ENCODE measurements at places on chromosomes 3 and 15.

GRCh38 chr3:99620077-99620767 lies 18.2 kb upstream of the COL8A1 start:
- no peak for DNase-seq

GRCh38 chr3:98592345-98592935 lies 971 bp downstream of the CPOX start:
- no peak for DNase-seq

DNA sequence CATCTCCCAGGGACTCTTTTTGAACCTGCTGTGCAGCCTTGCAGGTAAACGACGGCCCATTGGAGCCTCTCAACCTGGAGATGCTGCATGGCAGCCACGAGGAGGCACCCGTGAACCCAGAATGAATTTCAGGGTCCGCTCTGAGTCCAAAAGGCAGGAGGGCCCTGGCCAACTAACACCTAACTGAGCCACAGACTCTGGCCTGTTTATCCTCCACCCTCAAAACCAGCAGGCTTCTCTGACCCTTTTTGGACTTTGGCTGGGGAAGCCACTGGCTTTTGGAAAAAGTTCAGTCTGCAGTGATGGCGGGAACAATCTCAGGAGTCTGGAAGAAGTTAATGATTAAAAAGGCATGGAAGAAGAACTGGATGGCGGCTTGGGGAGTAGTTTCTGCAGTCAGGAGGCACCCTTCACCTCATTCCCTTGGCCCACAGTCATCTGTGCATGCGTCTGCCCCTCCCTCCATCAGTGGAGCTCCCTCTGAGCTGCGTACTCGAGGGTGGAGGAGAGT lies 4.1 kb downstream of the PXYLP1 start:
- DNase-seq = no peak

DNA sequence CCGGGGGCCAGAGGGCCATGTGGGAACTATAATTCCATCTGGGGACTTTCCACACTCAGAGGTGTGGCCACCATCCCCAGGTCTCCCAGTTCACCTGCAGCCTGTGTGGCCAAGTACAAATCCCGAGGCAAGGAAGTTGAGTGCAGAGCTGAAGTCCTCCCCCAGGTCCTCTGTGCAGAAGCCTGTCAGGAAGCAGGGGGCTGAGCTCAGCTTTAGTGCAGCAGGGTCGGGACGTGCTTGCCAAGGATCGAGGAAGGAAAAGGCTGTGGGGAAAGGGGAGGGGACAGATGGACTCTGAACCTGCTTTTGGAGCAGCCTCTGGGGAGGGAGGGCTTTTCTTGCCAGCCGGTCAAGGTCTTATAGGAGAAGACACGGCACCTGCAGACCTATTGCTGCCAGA lies 67.7 kb downstream of the CHRNA7 start:
- DNase-seq = no peak

DNA sequence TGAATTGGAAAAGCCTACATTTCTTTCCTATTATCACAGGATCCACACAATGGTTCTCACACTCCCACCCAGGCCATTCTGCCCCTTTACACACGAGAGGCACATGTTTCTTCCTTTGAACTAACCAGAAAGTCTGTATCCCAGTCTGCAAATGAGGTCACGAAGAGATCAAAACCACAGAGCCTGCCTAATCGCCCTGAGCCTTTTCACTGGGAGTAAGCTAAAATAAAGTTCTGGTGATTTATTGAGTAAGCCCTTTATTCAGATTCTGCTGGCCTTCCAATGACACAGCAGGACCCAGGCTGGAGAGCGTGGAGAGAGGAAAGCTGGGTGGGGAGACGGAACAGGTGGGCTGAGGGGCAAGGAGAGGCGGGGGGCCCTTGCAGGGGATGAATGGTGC lies 78.7 kb downstream of the ATP1B3 start:
- no peak for DNase-seq

DNA sequence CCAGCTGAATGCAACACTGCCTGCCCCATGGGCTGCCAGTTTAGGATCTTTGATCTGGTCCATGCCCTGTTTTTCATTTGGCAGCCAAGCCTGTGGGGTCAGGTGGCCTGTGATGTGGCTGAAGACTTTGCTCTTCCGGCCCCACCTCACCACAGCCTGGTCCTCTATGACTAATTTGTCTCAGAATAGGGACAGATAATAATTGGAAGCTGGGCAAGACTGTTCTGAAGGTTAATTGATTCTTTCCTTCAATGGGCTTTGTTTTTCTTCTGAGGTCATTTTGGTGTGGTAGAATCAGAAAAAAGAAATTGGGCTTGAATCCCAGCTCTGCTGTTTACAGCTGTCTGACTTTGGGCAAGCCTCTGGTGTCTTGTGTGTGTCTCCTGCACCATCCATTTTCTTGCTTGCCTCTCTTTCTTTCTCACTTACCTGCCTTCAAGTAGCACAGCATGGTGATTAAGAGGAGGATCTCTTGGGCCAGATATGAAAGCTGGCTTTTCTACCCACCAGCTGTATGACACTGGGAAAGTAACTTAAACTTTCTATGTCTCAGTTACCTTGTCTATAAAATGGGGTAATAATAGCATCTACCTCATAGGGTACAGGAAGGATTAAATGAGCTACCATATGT lies 24.2 kb downstream of the ABHD2 start:
- DNase-seq = no peak

GRCh38 chr3:104933972-104934371 lies 432.7 kb upstream of the ALCAM start:
- DNase-seq = no peak

DNA sequence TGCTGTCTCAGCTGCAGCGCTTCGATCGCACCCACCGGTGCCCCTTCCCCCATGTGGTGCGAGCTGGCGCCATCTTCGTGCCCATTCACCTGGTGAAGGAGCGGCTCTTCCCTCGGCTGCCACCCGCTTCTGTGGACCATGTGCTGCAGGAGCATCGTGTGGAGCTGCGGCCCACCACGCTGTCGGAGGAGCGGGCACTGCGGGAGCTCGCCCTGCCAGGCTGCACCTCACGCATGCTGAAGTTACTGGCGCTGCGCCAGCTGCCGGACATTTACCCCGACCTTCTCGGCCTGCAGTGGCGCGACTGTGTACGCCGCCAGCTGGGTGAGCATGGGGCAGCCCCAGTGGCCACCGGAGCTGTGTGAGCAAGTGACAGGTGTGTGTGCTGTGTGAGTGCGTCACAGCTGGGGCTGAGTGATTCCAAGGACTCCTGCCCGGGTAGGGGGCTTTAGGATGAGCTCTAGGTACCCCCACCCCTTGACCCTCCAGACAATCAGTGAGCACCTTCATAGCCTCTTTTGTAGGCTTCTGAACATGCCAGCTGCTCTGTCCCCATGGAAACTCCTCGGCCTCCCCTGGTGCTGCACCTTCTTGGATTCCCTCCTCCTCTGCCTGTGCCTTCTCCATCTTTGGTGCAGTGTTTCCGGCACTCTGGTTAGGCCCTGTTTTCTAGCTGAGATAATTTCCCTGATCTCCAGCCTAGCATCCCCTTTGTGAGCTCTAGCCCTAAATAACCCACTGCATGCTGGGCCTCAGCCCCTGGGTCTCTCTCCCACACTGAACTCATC lies 7.0 kb downstream of the C15orf39 start:
- no peak for DNase-seq

- no peak for DNase-seq
Observed at GRCh38 chr3:187665764-187666402, 4.3 kb downstream of the SST start.

- no peak for DNase-seq
Observed at GRCh38 chr15:37058316-37058985, 41.9 kb downstream of the MEIS2 start.

- no peak for DNase-seq
Observed at GRCh38 chr3:66620296-66620695, 119.5 kb upstream of the LRIG1 start.

DNA sequence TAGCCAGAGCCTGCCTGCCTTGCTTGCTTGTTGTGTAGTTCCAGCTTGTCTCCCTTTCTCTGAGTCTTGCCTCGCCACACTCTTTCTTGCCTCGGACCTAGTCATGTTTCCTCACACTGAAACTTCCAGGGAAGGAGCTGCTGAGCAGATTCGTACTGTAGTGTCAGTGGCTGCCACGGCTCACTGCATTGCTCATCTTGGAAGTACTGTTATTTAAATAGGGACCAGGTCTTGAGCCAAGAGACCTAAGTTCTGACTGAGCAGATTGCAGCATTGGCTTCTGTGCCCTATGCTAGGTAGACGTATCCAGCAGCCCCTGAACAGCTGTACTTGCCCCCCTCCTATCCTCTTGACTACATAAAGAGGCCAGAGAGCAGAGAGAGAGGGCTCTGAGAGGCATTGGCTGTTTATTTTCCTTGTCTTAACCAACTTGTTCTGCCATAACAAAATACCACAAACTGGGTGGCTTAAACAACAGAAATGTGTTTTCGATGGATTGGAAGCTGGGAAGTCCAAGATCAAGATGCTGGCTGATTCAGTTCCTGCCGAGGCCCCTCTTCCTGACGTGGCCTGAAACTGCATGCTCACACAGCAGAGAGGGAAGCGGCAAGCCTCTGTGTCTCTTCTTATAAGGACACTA lies 5.8 kb upstream of the RARRES1 start:
- no peak for DNase-seq

- DNase-seq = no peak
Observed at GRCh38 chr15:69068157-69068556, 53.7 kb downstream of the NOX5 start.

GRCh38 chr3:49647741-49648140 lies 26.4 kb upstream of the APEH start:
- DNase-seq = no peak

DNA sequence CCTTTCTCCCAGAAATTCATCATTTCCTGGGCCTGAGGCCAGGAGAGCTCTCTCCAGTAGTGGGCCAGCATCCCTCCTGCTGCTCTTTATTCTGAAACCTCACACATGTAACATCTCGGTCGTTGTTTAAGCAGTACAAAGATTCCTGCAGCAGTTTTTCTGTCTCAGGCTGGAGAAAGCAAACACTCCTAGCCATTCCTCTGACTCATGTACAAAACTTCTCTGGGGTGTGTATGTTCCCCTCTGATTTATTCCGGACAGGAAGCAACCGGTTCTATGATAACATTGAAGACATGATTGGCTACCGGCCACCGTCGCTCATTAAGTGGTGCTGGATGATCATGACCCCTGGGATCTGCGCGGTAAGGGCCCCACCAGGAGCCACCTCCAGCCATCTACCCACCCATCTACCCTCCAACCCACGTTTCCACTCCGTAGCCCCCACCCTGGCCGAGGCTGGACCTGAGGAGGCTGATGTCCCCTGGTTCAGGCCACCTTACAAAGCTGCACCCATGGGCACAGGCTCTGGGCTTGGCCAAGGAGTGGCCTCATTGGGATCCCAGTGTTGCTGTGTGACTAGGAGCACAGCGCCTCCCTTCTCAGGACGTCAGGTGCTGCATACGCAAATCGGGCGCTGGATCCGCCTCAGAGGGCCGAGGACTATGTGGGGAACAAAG lies 58.6 kb upstream of the SLC6A1 start:
- peak; percentile 49 for DNase-seq

- DNase-seq = no peak
Observed at GRCh38 chr3:162770551-162770950, 1273.9 kb downstream of the OTOL1 start.

- DNase-seq = no peak
Observed at GRCh38 chr3:11199902-11200845, 45.9 kb downstream of the HRH1 start.

DNA sequence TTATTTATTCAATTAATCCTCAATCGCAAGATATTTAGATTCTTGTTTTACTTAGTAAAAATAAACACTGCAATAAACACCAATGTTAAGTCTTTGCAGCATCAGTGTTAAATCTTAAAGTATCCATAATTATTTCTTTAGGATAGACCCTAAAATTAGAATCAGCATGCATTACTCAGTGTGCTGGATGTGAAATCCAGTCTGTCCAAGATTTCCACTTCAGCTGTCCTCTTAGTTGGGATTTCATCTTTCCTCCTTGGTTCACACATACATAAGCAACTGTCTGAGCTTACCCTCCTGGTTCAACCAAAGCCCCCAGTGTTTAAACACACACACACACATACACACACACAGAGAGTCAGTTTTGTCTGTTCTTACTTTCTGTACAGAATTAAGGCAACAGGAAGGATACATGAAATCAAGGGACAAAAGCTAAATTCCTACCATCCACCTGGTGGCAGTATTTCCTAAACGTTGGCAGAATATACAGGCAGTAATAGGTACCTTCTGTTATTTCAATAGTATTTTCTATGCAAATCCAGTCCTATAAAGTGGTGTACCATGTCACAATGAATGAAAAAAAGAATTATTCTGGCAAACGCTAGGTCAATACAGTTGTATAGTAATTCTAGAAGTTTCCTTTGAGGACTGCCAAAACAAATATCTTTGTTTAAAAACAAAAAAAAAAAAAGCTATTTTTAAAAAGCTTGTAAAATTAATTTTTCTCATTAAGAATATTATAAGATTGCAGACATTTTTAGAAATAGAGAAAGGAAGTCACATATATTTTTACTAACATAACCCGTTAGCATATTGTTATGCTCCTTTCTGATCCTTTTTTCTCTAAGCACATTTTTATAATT lies 27.3 kb upstream of the DMXL2 start:
- peak; percentile 75 for DNase-seq

- peak; percentile 62 for DNase-seq
Observed at GRCh38 chr3:14791343-14791945, 27.3 kb upstream of the FGD5 start.

- no peak for DNase-seq
Observed at GRCh38 chr15:35043373-35044095, 41.6 kb downstream of the NANOGP8 start.

- DNase-seq = no peak
Observed at GRCh38 chr3:11724615-11725339, 81.1 kb upstream of the VGLL4 start.

DNA sequence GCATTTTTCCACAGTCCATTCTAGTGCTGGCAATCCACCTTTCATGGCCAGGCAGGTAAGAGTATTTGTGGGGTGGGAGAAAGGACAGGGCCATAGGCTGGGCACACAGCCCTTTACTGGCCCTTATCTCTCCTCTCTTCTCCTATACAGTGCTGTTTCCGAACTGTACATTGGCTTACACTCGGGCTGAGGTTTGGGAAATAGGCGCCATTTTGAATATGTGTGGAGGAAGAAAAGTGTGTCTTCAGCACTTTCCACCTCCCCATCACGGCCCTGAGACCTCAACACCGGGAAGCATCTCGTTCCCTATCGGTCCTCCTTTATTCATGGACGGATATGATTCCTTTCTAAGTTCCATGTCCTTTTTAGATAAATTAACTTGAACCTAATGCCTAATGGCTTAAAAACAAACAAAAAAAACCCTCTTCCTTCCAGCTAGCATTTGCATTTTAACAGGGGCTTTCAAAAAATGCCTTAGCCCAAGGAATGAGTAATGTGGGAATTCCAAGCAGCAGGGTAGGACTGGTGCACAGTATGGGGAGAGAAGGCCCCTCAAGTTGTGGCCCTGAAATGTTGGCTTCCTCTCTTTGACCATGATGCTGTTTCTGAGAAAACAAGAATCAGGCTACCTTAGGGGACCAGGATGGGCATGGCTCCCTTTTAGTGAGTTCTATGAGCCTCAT lies 24.5 kb downstream of the CD86 start:
- DNase-seq = no peak

- no peak for DNase-seq
Observed at GRCh38 chr3:73745526-73746191, 120.9 kb upstream of the PDZRN3 start.

Measured in A549 (cell line).